NCI-H526 treated with DMSO at 0.1 percent for 48 hours (cell line): ENCODE measurements at places on chromosomes 4 and X.

- no peak for DNase-seq
These were observed 85.4 kb downstream of the TIGD2 start for GRCh38 chr4:89196745-89197144.

GRCh38 chr4:153649572-153649991 lies 34.5 kb upstream of the TLR2 start:
- peak; percentile 11 for DNase-seq

DNA sequence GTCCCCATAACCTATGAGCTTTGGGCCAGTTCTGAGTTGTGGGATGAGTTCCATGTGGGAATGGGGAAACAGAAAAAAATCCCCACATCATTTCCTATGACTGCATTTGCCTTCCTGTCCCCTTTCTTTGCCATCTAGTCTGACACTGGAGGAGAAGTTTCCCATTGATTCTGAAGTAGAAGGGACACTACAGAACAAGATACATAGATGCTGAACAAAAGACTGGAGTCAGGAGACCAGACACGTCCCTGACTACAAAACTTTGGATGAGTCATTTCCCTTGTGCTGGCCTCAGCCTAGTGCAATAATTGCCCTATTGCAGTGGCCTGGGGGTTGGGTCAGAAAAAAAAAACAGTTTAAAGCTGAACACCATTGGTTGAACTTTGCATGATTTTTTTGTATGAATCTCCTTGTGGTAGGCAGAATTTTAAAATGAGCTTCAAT lies 22.1 kb downstream of the BEX3 start:
- no peak for DNase-seq

DNA sequence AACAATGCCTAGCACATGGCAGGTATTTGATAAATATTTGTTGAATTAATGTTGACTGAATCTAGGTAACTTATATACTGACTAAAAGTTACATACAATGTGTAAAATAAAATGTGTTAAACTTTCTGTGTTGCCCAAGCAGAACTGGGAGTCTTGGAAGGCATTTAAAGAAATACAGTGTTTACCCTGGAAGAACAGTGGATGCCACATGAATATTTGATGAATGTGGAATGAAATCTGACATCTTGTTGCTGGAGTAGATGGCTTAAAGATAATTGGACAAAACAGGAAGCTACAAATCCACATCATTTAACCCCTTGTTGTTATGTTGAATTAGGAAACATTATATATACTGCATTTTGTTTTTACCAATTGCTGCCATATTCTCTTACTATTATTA lies 39.9 kb upstream of the SCOC start:
- DNase-seq, result no peak

DNA sequence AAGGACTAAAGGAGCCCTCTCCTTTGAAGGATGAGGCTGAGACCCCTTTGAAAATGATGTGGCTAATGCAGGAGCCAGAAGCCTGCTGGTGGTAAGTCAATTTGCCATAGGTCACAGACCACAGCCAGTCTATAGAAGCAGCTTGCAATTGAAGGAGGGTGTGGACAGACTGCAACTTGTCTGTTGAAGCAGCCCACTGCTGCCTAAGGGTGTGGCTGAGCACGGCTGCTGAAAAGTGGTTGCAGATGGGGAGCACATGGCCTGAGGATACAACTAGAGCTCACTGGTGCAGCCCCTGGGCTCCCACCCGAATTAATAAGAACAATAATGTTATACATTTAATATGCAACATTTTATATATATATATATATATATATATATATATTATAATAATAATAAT lies 11.4 kb upstream of the EXOC1L start:
- no peak for DNase-seq

DNA sequence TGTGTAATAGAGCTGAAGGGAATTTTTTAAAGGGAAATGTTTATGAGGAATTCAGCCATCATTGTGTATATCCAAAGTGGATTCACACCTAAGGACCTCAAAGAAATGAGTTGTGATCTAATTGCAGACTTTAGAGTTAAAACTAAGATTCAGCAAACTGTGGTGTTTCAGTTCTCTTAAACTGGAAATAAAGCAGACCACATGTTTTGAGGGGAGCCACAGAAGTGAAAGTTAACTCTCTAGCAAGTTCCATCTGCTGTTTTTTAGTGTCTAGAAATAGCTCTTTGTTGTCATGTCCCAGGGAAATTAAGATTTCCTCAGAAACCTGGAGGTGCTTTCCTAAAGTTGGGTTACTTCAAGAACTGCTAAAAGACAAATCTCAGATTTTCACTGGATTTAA lies 97.3 kb upstream of the DDX3X start:
- DNase-seq, result no peak

DNA sequence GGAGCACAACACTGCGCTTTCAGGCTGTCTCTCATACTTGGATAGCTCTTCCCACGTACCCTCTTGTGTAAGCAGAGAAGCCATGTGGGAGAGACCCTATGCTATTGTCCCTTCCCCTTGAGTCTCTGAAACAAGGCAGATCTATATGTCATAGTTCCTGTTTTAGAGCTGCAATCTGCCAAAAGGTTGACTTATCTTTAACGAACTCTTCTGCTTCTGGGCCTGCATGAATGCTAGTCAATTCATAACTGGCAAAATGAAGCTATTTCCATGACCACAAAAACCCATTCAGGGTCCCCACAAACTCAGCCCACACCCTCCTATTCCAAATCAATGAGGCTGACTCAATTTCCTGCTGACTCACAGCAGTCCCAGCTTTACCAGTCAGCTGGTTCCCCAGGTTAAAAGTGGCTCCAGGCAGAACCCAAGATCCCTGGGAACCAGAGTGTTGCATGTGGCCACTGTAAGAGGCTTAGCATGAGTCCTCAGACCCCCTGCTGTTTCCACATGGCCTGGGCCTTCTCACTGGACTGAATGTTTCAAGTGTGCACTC lies 25.3 kb upstream of the SOD3 start:
- DNase-seq, result no peak

- no peak for DNase-seq
These were observed 249.1 kb upstream of the DIAPH2 start for GRCh38 chrX:96435378-96436035.

DNA sequence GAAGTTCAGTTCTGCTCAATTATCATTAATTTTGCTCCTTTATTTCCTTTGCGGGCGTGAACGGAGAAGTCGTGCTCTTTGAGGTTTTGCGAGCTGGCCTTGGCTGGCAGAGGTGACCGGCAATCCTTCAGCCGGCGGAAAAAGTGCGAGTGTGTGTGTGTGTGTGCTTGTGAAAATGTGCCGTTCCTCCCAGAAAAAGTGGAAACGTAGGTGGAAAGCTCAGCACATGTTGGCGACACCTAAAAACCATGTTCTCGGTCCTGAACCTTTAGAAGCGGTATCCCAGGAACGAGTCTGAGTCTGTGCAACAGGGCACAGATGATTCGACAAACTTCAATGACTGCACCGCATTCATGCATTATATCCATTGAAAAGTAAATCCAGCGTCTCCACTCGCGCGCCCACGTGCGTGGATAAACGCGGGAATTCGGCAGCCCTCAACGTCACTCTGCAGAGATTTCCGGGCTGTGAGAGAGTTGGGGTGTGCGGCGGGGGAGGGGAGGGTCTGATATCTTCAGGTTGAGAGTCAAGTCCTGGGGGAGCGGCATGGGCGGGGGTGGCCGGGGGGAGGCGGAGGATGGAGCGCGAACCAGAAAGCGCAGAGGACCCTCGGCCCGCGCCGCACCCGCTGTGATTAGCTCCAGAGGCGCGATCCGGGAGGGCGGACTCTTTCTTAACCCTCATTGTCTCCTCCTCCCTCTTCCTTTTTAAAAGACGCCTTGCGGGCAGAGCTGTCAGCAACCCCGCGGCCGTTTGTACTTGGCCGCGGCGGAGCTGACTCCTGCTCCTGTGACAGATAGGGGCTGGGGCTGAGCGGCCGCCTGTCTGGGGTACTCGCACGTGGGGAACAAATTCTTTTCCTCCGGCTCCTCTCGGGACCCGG lies at the start of gene SHISA3:
Gene SHISA3, plus strand, starts transcription at position 737 of the 883 bp plus-strand sequence. CDS start 569 bp downstream, outside the sequence.
- DNase-seq, result no peak

- DNase-seq, result no peak
These were observed 27.3 kb upstream of the FBXW7 start for GRCh38 chr4:152563209-152563608.

GRCh38 chr4:178941975-178942374 lies 1499.7 kb upstream of the AGA start:
- DNase-seq, result no peak

DNA sequence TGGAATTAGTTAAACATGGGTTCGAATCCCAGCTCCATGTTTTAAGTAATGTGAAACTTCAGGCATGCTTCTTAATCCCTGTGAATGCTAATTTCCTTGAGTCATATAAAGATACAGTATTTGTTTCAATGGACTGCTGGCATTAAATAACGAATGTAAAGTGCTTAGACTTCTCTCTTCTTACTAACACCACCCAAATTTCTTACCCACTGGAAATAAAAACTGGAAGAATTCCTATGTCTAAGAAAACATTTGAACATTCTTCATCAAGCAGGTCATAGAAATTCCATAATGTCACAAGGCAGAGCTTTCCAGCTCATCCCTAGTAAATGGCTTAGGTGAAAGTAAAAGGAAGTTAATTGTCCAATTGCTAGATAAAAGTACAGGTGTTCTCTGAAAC lies 172.5 kb downstream of the ANK2 start:
- DNase-seq, result no peak

DNA sequence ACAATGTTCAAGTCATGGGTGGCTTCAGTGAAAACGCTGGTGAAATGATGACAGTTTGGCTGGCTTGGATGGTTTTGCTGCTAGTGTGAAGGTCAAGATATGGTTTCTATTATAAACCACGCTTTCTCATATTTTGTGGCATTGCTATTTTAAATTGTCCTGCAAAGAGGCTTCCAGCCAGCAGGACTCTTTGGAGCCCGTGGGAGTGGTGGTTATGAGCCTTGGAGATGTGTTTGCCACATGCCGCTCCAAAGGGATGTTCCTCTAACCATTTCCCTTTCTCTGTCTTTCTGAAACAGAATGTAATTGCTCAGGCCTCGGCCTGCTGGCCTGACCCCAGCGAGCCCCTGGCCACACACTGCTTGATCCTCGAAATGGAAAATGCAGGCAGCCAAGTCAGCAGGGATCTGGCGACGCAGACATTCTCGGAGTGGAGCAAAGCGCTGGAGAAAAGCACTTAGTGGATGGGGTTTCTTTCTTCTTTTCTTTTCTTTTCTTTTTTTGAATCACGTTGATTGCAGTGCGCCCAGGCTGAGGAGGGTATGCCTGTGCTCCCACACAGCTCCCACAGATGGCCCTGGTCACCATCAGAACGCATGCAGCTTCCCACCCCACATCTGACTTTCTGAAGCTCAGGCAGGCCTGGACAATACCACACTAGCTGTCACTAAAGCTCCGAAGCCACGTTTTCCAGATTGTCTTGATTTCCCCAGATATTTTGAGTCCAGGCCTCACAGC lies 114.0 kb downstream of the ENPP6 start:
- DNase-seq, result no peak

DNA sequence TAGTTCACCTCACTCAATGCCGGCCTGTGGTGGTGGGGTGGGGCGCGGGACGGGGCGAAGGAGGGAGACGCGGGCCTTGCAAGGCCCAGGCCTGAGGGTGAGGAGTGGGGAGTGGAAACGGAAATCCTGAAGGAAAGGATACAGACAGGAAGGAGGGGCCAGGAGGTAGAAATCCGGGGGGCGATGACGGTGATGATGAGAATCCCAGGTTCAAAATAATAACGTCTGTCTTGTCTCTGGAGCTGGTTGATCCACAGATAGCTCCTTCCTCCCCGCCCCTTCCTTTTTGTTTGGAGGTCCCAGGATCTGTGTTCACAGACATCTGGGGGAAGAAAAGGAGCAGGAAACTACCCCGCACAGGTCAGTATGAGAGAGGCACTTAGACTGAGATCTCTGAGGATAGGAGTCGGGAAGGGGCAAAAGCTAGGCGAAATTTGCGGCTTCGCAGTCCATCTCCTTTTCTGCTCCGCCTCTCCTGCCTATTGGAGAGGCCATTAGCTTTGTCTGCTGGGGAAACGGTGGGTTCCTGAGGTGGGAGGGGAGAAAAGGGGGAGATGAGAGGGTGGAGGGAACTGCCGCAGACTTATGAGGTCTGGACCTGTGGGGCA lies 746 bp downstream of the TCEAL7 start:
- no peak for DNase-seq

GRCh38 chr4:100696531-100696930 lies 178.7 kb upstream of the EMCN start:
- DNase-seq, result no peak

DNA sequence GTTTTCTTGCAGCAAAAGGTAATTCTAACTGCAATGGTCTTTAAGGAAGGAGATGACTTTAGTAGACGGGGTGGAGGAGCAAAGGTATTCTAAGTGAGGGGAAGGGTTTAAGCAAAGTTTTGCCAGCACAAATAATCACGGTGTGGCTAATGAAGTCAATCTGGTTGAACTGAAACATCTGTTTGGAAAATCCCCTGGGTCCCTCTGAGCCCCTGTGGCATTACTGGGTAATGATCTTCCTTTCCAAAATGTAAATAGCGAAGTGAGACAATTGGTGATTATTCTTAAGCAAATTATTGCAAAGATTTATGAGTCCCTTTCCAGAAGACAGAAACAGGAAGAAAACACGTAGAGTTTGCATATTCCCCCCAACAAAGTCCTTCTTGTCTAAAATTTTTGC lies 47.2 kb downstream of the FGFBP1 start:
- DNase-seq, result no peak

- DNase-seq, result no peak
These were observed 96.1 kb downstream of the FRYL start for GRCh38 chr4:48683784-48684666.

- DNase-seq, result peak; percentile 72
These were observed 53.5 kb downstream of the PAGE2 start for GRCh38 chrX:55142206-55142918.

- no peak for DNase-seq
These were observed 2.6 kb downstream of the FAM114A1 start for GRCh38 chr4:38870098-38870808.
